ENCODE measurements at places on chromosomes 7 and 10.
A peak's percentile ranks its signal among the peaks of the same experiment; 100 is the strongest.

DNA sequence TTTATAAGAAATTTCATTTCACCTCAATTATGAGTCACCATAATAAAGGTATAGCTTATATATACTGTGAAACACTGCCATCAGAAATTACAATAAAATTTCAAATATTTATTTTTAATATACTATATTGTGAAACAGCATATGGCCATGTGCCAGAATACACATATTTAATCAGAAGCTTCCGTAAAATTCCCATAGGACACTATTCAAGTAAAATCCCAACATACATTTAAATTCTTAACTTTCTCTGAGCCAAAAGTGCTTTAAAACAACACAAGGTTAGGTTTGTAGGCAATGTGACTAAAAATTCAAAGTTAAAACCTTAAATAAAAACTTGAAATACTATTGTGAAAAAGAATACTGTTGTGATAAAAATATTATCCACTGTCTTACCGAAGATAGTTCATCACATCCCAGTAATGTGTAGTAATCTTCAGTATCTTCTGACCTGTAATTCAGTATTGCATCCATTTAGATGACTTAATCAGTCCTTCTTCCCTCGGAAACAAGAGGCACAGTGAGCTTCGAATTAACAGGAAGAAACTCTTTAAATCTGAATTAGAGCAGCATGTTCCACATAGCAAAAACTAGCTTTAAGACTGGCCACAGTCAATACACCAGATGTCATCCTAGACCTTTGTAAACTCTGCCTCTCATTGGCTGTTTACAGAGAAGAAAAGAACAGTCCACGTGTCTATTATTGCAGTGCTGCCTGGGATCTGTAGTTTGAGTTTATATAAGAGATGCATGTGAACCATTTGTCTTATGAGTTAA lies at the start of gene DNAJC12:
DNAJC12 (minus strand) TSS at position 648 of the 774 bp plus-strand sequence; CDS start at position 471, 177 bp downstream.
- DNase-seq, result no peak

GRCh38 chr10:78960316-78960800 lies 108.4 kb upstream of the ZMIZ1 start:
- peak; percentile 78 for DNase-seq

DNA sequence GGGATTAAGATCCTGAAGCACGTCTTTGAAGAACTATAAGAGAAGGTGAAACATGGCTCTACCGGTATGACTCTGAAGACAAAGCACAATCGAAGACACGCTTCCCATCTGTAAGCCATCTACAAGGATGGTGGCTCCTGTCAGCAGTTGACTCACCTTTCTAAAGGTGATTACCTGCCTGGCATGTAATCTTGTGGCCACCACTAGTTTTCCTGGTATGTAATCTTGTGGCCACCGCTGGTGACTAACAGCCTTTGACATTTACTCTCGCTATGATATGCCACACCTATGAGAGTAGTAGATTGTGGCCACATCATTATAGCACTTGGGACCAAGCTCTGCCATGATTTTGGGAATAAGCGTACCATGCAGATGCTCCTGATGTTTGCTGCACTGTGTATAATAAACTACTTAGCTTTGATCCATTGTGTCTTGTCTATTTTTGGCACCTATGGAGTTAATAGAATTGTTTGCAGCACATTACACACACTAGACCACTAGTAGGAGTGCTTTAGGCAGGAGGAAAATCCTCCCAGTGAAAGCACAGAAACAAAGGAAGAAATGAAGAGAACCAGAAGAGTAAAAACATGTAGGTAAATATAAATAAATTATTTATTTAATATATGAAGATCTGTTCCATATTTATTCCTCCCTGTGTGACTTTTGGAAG lies 59.8 kb downstream of the VAX1 start:
- DNase-seq, result no peak

- no peak for DNase-seq
Observed at GRCh38 chr7:116710764-116711452, 38.9 kb downstream of the MET start.

DNA sequence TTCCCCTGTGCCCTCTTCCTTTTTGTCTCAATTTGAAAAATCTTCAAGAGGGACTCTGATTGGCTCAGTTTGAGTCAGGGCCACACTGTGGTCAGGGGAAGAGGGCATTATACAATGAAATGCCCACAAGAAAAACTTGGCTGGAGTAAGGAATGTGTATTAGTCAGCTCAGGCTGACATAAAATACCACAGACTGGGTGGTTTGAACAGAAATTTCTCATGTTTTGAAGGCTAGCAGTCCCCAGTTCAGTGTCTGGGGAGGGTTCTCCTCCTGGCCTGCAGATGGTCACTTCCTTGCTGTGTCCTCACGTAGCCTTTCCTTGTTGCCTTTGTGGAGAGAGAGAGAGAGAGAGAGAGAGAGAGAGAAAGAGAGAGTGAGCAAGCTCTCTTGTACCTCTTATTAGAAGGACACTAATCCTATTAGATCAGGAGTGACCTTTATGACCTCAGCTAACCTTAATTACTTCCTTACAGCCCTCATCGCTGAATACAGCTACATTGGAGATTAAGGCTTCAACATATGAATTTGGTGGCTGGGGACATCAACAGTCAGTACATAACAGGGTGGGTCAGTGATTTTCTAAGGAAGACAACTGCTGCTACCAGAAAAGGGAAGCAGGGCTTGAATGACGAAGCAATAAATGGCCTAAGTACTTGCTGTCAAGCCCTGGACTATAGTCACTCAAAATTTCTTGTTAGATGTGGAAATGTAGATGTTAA lies 25.8 kb upstream of the FAM13C start:
- DNase-seq, result peak; percentile 47

GRCh38 chr7:26696978-26697377 lies 167.4 kb downstream of the SKAP2 start:
- no peak for DNase-seq

DNA sequence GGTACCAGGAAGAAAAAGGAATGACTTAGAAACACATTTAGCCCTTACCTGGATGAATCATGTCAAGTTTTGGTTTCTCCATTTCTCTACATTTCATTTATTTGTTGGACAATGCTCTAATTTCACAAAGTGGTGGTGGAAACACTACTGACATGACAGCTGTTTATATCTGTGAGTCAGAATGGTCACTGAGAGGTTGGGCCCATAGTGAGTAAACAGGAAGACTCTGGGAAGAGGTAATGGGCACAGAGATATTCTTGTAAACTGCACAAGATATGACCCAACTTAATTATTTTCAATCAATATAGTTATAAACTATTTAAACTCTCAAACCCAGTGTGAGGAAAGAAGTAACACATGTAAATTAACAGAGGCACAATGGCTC lies 176.3 kb upstream of the MEOX2 start:
- DNase-seq, result no peak

GRCh38 chr10:108393089-108393488 lies 1228.6 kb upstream of the SORCS1 start:
- no peak for DNase-seq

DNA sequence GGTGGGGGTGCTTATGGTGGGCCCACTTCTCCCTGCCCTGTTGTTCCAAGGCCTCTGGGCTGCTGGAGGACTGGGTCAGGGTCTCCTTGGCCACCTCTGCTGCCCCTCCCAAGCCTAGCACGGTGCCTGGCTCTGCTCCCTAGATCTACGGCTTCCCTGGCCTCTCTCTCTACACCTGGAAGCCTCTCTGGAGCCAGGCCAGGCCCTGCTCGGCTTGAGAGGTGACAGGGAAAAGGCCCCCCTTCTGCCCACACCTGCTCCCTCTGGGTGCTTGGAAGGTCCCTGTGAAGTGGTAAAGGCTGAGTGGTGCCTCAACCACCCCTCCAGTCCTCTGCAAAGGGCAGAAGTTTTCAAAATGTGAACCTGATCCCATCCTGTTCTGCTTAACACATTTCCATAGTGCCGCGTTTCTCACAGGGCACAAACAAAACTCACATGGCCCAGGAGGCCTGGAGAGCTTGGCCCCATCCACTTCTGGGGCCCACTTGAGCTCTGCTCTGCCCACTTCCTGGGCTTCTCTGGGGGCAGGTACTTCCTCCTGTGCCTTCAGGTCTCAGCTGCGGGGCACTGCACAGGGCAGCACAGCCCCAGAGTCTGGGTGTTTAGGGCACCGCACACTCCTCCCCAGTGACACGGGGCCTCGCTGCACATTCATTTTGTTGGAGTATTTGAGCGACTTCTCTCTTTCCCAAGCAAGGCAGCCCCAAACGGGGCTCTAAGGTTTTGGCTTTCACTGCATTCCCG lies 169.9 kb downstream of the PIP4K2A start:
- no peak for DNase-seq

DNA sequence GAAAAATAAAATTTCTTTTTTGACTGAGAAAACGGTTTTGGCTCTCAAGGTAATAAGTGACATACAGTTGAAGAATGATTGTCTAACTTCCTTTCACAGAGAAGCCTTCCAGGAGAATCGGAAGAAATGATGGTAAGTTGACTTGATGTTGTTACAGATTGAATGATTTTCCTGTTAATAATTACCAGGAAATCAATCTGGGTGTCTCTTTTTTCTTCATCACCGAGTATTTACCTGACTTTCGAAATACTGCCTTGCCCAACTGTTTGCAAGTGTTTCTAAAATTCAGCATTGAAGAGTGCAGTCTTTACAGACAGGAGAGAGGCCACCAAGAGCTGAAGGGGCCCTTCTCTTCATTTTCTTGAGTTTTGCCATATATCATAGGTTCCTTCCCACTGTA lies 4.0 kb downstream of the ITIH2 start:
- DNase-seq, result no peak

All from H54 (cell line).